ENCODE measurements at places on chromosomes 5 and 9.

GRCh38 chr9:115591584-115591984 lies 473.6 kb upstream of the TNC start:
- no peak for DNase-seq

GRCh38 chr5:21152611-21153010 lies 1164.6 kb upstream of the CDH18 start:
- no peak for DNase-seq

- DNase-seq: peak; percentile 67
Measured at GRCh38 chr9:124126648-124127646, 115.4 kb downstream of the LHX2 start.

DNA sequence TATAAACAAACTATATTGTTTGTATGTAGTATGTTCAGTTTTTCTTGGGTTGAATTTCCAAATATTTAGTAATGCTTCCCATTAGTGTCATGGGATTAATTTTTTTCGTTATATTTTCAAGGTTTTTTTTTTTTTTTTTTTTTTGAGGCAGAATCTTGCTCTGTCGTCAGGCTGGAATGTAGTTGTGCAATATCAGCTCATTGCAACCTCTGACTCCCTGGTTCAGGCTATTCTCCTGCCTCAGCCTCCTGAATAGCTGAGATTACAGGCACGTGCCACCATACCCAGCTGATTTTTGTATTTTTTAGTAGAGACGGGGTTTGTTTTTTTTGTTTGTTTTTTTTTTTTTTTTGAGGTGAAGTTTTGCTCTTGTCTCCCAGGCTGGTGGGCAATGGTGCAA lies 10.6 kb downstream of the DDX46 start:
- no peak for DNase-seq

GRCh38 chr5:159189310-159189709 lies 20.0 kb downstream of the RNF145 start:
- DNase-seq: no peak

DNA sequence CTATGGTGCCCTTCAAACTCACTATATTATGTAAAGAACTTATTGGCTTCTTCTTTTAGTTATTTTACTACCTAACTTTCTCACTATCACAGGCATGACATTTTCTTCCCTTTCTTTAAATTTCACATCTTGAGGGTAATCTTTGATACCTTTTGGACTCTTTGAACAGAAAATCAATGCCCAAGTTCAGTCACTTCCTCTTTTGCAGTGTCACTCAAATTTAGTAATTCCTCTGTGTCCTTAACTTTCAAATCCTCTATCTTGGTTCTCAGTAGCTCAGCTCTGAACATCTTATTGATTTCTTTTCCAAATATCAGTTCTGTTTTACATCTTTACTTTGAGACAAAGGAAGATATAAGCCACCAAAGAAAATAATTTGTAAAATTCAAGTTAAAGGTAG lies 25.5 kb downstream of the CNTLN start:
- no peak for DNase-seq

GRCh38 chr9:68760674-68761333 lies 55.8 kb downstream of the PIP5K1B start:
- DNase-seq: no peak

GRCh38 chr5:73603998-73604397 lies 22.0 kb upstream of the ARHGEF28 start:
- no peak for DNase-seq

- no peak for DNase-seq
Measured at GRCh38 chr9:7791394-7791793, 8.2 kb downstream of the DMAC1 start.

- DNase-seq: no peak
Measured at GRCh38 chr5:98635656-98636055, 137.8 kb upstream of the RGMB start.

DNA sequence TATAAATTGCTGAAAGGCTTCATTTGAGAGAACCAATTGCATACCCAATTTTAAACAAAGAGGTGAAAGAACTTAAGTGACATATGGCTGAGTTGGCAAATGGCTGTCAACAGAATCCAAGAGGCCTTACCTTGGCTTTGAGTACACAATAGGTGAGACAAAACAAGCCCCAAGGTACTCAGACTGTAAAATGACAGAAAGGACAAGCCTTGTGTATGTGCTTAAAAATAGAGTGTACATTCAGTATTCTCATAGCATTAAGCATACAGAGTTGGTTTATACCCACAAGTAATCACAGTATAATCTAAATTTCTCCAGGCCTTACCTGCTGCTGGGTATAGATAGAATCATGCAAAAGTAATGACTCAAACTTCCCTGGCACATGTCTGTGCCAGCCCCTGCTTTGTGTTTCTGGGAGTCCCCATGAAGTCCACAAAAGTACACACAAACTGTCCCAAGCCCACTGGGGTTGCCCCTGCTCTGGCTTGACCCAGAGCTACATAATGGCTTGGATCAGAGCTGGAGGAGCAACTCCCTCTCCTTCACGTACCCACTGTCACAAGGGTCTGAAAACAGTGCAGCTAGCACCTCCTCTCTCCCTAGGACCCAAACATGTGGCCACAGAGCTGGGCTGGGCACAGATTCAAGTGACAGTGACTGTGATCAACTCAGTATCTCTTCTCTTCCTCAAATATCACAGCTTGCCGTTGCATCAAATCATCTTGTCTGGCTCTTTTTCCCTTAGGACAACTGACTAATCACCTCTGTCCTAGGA lies 250.8 kb downstream of the ENC1 start:
- DNase-seq: no peak

DNA sequence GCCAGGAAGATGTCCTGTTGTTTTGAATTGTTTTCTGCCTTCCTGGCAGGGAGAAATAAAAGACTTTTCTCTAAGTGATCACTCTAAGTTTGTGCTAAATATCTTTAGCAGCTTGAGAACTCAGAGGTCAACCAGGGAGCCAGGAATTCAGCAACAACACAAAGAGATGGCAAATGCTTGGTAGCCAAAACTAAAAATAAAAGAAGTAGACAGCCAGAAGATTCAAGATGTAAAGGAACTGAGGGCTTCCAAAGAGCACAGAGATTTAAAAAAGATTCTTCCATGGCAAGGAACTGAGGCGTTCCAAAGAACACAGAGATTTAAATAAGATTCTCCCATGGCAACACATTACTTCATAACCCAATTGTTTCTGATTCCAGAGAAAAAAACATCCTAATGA lies 9.6 kb downstream of the DNAH5 start:
- DNase-seq: no peak

DNA sequence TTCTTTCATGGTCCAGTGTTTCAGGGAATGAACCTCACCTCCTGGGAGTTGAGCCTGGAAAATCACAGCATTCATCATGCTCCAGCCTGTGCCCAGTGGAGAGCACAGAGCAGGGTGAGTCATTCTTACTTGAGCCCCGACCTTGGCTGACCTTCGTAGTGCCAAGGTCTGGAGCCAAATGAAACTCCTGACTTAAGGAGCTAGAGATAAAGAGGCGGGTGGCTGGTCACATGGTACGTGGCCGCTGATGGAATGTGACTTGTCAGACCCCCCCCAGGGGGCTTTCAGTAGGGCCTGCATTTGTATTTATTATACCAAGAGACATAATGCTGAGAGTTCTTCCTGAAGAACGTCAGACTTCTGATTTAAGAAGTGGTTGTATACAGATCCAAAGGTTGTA lies 15.0 kb upstream of the PIP5K1B start:
- no peak for DNase-seq

DNA sequence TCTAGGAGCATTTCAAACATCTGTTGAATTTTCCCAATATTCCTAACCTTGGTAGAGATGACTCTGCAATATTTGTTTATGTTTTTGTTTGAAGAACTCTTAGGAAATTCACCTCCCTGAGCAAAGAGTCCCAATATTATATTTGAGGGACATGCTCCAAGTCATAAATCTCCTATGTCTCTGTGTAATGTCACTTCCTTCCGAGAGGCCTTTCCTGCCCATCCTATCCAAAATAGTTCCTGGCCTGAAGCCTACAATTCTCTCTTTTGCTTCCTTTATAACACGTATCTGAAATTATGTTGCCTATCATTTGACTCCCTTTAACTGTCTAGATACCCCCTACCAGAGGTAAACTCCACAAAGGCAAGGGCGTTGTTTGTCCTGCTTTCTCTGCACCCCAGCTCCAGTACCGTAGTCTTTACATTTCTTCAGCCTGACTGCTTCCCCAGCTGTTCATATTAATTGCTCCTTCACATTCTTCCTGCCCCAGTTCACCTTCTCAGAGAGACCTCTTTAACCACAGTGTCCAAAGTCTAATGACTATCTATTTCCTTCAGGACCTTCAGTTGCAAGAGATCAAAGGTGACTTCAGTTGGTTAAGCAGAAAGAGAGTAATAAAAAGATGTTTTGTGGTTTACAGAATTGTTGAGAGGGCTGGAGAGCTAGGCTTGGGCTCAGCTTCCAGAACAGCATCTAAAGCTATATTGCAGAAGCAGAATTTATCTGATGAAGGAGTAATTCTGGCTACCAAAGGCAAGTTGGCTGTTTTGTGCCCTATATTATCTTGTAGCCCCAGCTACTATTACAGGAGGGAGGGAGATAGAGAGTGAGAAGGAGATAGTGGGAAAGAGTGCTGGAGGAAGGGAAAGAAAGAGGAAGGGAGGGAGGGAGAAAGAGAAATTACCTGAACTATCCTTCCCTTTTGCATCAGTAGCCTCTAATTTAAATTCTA lies 109.3 kb upstream of the TMEM161B start:
- DNase-seq: no peak

DNA sequence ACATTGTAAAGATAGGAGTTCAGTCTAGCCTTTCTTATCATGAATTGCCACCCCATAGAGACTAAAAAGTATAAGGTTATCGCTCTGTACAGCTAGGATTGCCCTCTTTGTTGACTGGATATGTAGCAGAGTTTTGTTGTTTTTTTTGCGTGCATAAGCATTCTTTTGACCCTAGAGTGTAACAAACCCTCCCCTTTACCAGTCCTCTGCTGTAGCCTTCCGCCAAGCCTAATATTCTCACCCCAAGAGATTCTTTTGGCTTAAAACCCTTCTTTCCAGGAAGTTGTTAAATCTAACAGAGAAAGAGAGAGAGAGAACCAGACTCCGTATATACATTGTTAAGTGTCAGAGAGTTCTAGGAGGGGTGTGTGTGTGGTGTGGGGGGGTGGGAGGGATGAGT lies 113.9 kb downstream of the FGF1 start:
- DNase-seq: no peak

- no peak for DNase-seq
Measured at GRCh38 chr5:167973126-167973525, 318.3 kb upstream of the WWC1 start.

- no peak for DNase-seq
Measured at GRCh38 chr9:91295357-91295756, 66.4 kb downstream of the AUH start.

DNA sequence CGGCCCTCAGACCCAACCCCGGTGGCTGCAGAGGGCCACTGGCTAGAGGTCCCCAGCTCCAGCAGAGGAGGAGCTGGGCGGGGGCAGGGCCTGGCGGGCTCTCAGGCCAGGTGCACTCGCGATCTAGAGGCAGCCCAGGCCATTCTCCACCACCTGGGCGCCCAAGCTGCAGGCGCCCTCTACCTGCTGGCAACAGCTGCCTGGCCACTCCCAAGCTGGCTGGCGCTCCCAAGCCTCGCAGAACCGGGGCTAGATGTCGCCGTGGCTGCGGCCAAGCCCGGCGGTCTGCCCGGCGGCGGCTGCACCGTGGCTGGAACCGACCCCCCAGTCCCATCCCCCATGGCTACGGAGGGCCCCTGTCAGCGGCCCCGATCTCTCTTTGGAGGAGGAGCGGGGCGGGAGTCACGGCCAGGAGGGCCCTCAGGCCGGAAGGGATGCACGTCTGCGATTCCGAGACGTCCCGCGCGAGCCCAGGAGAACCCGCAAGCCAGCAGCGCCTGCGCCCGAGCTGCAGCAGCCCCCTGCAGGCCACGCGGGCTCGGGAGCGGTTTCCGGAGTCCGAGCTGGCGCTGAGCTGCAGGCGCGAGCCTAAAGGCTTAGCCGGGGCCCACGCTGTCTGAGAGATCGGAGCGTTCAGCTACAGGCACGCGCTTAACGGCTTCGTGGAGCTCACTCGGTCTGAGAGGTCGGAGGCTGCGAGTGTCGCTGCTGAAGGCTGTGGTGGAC lies 44.3 kb upstream of the BICD2 start:
- peak; percentile 18 for DNase-seq

GRCh38 chr9:127844821-127845359 lies 9.6 kb downstream of the ENG start:
- no peak for DNase-seq

GRCh38 chr9:133553973-133554713 lies 19.6 kb downstream of the ADAMTSL2 start:
- DNase-seq: no peak

- DNase-seq: no peak
Measured at GRCh38 chr5:154321546-154321945, 124.3 kb upstream of the SAP30L start.

GRCh38 chr9:91047993-91048607 lies 246.5 kb downstream of the SYK start:
- no peak for DNase-seq

DNA sequence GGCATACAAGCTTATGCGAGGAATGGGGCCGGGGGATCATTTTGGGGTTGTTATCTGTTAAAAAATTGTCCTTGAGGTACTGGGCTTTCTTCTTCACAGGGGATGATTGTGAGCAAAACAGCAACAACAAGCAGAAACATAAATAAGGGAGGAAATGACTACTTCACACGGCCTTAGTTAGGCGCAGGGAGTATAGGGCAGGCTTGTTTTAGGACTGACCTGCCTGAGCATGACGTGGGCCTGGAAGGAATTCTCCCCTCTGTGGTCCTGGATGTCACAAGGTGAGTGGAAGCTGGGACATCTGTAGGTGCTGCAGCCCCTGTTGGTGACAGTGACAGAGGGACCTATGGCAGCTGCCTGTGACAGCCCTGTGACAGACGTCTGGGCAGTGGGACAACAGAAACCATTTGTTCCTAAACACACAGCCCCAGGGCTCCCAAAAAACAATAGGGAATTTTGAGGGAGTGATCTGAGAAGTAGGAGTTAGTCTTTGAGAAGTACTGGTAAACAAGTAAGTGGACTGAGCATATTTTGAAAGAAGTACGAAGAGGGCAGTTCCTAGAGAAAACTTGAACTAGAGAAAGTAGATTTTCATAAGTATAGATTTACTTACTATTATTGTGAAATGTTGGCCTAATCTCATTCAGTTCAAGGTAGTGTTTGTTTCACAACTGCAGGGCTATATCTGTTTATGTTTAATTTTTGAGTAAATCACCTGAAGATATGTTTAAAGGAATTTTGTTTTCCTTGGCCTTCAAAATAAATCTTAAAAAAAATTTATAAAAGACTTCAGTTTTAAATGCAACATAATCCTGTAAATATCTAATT lies 113.1 kb downstream of the KDM4C start:
- no peak for DNase-seq

- DNase-seq: no peak
Measured at GRCh38 chr5:157267025-157267424, 1.1 kb downstream of the CYFIP2 start.

- peak; percentile 84 for DNase-seq
Measured at GRCh38 chr9:137067860-137068538, 2.4 kb downstream of the SAPCD2 start.

All from activated CD4-positive, alpha-beta T cell treated with anti-CD3 and anti-CD28 coated beads, Interleukin-2, amount 50 U/mL, for 4 hours (primary cell).